ENCODE measurements at places on chromosomes 1 and 21.

GRCh38 chr1:154520333-154520732 is 18.1 kb upstream of the SHE start:
- DNase-seq = no peak

DNA sequence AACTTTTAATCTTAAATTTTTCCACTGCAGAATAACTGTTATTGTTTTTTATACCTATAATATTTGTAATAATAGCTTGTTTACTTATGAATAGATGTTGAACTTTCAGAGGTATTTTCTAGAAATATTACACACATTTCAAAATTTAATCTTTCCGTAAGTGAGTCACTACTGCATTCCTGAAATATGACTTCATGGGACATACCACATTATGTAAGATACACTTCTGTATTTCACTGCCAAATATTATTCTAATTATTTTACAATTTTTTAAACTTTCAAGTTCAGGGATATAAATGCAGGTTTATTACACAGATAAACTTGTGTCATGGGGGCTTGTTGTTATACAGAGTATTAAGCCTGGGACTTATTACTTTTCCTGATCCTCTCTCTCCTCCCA is 2220.5 kb downstream of the NCAM2 start:
- DNase-seq = no peak

- DNase-seq = no peak
These were observed 44.2 kb downstream of the HSD3B1 start for GRCh38 chr1:119551218-119551617.

GRCh38 chr1:5389101-5389885 is 602.9 kb downstream of the NPHP4 start:
- no peak for DNase-seq

GRCh38 chr1:68378296-68379084 is 71.3 kb downstream of the RPE65 start:
- DNase-seq = no peak
